ENCODE measurements at places on chromosomes 1 and 21. TPM values are rescaled to one million over a fixed set of nuclear protein-coding genes. Genes with fewer than 3 reads are reported as not detected.

DNA sequence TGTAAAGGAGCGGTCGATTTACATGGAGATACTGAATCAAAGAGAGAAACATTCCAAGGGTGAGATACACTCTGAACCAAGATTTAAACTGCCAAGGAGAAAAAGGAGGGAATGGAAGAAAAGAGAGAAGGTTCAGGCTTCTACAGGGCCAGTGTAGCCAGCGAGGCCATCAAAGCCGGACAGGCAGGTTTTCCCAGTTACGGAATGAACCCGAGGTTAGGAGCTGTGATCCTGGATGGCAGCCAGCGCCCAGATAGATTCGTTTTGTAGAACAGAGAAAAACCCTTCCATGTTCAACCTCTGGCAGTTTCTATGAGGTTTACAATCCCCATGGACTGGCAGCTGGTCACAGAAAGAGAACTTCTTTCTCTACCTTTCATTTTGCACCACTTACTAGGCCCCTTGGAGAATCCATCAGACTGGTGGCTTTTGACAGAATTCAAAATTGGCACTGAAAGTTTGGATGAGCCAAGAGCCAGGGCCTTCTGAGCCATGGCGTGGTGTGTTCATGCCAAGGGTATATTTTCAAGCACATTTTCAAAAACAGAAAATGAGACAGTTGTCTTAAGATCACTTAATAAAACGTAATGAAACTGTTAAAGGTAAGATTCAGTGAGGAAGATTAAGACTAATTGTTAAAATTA, 171.5 kb downstream of the RUNX1 start:
- DNase-seq, result no peak

DNA sequence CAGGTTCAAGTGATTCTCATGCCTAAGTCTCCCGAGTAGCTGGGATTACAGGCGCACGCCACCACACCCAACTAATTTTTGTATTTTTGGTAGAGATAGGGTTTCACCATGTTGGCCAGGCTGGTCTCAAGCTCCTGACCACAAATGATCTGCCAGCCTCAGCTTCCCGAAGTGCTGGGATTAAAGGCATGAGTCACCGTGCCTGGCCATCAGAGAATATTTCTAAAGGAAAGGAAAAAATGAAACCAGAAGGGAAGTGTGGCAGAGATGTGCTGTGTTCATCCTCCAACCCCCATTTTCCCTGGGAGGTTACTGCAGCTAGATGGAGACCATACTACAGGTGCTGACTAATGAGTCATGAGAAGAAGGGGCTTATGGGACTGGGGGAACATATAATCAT, 964.1 kb downstream of the TTLL7 start:
- DNase-seq, result no peak

DNA sequence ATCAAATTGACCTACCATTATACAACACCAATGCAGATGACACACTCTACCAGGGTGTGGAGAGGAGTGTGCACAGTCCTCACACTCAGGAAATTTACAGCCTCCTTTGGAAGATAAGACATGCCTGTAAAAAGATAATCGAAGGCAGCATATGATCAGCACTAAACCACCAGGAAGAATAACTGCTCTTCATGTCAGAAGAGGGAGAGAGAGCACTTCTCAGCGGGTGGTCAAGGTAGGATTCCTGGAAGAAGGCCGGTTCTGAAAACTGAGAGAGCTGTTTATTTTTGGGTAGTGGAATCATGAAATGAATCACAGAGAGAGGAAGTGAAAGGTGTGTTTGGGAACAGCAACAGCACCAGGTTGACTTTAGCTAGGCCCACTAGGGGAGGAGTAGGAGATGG, 14.0 kb upstream of the ZNF697 start:
- no peak for DNase-seq

GRCh38 chr1:109213345-109213823, 334 bp upstream of the SARS1 start:
- DNase-seq, result no peak

- no peak for DNase-seq
These were observed 36.0 kb downstream of the TRAPPC10 start for GRCh38 chr21:44047996-44048560.

GRCh38 chr1:216293683-216294082, 129.6 kb downstream of the USH2A start:
- DNase-seq, result peak; percentile 16

GRCh38 chr1:23589585-23589986, 30.3 kb upstream of the ID3 start:
- DNase-seq, result no peak

DNA sequence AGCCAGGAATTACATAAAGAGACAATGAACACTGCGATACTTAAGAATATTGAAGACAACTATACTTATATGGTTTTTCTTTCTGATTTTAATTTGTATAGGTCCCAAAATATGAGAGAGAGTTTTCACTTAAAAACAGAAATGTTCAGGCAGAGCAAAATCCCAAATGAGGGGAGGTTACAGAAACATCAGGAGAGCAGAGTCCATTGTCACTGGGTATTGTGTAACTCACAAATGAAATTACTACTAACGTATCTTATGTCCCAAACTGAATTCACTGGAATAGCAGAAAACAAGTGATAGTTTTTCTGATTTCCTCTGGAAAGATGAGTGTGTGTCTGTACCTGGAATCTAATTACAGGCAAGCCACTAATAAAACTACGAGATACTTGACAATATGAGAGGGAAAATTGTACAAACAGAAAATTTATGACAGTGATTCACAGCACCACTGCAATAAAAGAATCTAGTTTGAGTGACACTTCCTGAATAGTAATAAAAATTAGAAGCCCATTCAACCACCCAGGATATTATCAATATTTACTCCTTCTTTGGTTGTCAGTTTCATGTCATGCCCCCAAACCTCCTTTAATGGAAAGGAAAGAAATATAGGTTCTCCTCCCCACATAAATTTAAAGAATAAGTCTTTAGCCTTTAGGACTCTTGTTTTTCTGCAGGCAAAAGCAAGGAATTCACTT, 522.6 kb downstream of the ADGRL2 start:
- no peak for DNase-seq

DNA sequence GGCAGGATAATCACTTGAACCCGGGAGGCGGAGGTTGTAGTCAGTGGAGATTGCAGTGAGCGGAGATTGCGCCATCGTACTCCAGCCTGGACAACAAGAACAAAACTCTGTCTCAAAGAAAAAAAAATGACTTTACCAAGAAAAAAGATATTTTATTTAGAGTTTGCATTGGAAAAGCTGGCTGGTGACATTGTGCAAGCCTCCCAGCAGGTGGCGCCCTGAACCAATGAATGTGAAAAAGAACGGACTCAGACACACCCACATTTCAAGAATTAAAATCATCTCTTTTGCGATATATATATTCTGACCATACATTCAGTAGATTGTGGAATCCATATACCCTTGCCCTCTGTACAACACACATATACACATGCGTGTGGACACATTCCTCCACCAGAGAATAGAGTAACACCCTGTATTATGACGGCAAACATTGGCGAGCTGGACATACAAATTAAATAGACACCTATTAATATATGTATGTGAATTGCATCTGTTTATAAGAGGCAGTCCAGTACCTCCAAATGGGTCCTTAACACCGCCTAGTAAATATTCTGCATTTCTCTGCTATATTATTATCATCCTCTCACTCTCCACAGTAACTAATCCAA, 39.0 kb upstream of the CADM3 start:
- DNase-seq, result peak; percentile 5

DNA sequence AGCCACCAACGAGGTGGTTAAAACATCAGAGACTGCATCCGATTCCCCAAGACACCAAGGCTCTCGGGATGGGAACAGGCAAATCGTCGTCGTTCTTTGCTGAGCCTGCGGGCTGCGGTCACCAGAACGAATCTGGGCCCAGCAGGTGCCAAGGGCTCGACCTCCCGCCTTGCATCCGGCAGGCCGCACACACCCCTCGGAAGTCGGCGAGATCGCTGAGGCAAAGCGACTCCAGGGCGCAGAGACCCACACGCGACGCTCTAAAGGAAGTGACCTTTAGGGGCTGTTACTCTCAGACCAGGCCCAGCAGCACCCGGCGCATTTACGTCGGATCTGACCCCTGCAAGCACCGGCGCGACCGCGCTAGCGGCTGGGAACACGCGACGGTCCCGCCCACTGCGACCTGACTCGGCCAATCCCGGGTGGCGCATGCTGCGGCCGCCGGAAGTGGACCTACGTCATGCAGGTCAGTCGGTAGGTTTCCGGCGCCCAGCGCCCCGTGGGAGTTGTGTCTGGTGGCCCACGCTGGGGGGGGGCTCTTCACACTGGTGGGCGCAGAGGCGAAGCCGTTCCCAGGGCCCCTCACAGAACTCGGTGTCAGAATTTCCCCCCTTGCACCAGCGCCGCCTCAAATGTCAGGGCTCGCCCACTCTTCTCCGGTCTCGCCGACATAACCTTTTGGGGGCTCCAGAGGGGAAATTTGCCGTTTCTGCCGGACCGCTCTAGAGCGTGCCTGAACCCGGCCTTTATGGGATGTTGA, 7.5 kb upstream of the PARK7 start:
- peak; percentile 78 for DNase-seq

DNA sequence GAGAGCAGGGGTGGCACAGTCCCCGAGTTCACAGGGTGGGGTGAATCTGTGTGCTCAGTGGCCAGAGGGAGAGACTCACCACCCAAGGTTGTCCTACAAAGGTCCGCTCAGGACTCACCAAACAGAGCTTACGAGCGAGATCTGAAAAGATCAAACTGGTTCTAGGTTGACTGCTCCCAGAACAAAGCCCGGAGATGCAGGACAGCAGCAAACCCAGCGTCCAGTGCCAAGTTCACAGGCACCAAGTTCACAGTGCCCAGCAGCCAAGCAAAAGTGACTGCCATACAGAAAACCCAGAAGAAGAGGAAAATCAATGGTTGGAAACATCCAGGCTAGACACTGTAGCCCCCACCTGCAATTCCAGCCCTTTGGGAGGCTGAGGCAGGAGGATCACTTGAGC, 35.7 kb downstream of the AGPAT3 start:
- DNase-seq, result no peak

GRCh38 chr1:16612332-16613172, 812 bp downstream of the NBPF1 start:
- peak; percentile 95 for DNase-seq

DNA sequence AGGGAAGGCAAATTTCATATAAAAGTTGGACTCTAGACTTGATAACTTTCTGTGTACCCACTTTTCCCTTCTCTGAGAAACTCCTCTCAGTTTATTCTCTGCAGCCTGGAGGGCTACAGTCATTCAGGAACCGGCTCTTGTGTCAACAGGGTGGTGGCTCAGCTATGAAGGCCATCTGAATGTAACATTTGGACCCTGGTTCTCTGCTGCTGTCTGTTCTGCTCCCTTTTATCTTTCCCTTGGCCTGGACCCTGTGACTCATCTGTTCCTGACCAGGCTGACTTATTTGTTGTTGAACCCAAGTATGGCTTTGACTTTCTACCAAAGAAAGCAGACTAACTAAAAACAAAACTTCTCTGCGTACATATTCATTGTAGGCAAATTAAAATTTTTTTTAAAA, 75.4 kb downstream of the CENPF start:
- DNase-seq, result peak; percentile 14

- DNase-seq, result no peak
These were observed 102.6 kb upstream of the ATP1A1 start for GRCh38 chr1:116270316-116271057.

GRCh38 chr1:199472018-199472417, 555.5 kb upstream of the NR5A2 start:
- DNase-seq, result no peak

GRCh38 chr1:26468911-26469310, 3.3 kb upstream of the HMGN2 start:
- no peak for DNase-seq

DNA sequence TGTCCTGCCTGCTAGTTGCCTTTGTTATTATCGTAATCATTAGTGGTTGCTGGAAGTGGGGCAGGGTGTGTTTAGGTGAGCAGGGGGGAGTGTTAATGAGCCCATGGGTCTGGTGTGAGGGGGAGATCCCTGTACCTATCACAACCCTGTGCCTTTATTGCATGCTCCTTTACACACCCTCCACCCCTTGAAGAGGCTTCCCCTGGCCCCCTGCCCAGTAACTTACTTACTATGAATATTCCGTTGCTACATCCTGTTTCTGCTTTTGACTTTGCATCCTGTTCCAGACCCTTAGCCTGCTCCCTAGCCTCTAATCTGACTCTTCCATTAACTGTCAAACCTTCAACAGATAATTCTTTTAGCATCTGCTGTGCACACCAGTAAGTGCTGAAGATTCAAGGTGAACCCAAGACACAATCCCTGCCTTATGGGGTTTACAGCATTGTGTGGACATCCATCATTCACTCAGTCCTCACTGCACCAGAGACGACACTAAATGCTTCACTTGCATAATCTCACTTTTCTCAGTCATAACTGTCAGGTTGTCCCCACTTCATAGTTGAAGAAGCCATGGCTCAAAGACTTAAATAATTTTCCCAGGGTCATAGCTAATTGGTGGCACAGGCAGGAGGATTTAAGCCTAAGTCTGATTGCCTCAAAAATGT, 47.9 kb downstream of the CDC7 start:
- no peak for DNase-seq

The LMX1A gene
- not detected for total RNA-seq

The RAB42 gene
- total RNA-seq, result 2.1 TPM

The TOR1AIP2 gene
- 141 TPM for total RNA-seq

The HRNR gene
- total RNA-seq, result not detected

The LAD1 gene
- total RNA-seq, result 0.29 TPM

The HES3 gene
- total RNA-seq, result not detected

The RAP1GAP gene
- 3.2 TPM for total RNA-seq

The ETS2 gene
- 37.0 TPM for total RNA-seq

The SPATA45 gene
- total RNA-seq, result 0.65 TPM

The ZC3H12A gene
- total RNA-seq, result 12.6 TPM

The ZNF672 gene
- total RNA-seq, result 20.6 TPM

Measured in astrocyte (in vitro differentiated cells and primary cell).